Esophagus squamous epithelium (tissue), 5 donors: ENCODE measurements at places on chromosomes 12 and 14.

- no peak for DNase-seq
These were observed 105.5 kb upstream of the PRB2 start for GRCh38 chr12:11500861-11501230.

- no peak for DNase-seq
These were observed 107.8 kb upstream of the GRIP1 start for GRCh38 chr12:66786531-66787308.

DNA sequence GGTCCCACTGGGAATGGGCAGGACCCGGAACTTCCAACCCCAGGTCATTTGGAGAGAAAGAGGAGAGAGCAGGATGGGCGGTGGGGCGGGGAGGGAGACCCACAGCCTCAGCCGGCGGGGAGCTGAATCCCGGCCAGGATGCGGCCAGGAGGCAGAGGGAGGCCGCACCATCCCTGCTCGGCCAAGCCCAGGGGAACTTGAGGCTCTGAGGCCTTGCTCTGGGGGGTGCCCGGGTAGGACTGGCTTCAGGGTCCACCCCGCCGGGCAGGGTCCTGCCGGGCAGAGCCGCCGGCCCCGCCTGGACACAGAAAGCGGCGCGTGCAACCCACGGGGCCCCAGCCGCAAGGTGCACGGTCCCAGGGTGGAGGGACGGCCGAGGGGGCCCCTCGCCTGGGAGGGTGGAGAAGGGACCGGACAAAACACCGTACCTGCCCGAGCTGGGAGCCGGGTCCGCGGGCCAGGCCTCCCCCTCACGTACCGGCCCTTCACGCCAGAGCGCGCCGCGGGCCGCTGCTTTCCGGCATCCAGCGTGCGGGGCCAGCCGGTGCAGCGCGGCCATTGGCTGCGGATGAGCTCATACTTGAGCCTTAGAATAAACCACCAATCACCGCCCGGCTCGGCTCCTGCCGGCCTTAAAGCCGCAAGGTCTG, at the start of gene RPS6KL1:
TSS of gene RPS6KL1 (minus strand) at position 509 of the 650 bp plus-strand sequence. CDS start 1,719 bp downstream, outside the sequence.
- DNase-seq: no peak

DNA sequence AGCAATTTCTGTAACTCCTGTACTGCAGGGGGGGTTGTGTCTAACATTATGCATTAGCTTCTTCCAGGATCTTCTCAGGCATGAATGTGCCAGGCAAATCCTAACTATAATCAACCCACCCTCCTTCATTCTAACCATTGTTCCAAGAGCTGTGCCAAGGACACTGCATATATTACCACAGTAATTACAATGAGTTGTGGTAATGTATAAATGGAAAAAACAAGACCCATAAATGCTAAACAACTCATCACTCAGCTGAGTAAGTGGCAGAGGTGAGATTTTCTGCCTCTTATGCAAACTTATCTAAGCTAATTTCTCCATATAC, 80.6 kb downstream of the PRKD1 start:
- DNase-seq: no peak

GRCh38 chr14:53458368-53458814, 305.3 kb upstream of the DDHD1 start:
- no peak for DNase-seq

GRCh38 chr12:103386451-103386850, 109.3 kb downstream of the C12orf42 start:
- no peak for DNase-seq

DNA sequence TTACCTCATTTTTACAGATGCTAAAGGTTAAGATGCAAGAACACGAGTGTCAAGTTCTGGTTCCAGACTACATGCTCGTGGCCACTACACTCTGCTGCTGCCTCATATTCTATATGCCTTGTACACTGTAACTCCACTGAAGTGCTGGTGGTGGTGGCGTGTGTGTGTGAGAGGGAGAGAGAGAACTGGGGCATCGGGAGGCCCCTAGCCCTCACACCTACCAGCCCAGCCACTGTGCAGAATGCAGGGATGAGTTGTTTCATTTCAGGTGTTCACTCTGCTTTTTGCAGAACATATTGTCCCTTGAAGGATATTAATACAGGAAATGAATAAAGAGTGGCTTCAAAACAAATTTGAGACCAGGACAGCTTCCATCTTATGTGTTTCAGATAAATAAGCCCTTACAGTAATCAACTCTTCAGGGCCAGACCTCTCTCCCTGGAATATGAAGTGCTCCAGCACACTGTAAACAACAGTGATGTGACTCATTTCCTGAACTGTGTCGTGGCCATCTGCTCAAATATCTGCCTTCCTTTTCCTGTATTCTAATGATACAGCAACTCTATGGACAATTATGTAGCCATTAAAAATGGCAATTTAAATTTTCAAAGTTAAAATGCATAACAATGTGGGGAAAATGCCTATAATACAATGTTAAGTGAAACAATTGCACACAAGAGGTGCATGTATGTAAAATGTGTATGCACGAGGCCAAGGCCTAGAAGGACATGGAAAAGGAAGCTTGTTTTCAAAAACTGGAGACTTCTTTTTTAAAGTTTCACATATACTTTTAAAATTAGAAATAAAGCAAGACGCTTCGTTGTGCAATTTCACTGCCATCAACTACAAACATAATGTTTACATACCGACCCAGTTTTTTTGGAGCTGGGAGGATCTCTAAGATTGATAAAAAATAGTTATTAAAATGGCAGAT, 215.4 kb downstream of the PELI2 start:
- no peak for DNase-seq

DNA sequence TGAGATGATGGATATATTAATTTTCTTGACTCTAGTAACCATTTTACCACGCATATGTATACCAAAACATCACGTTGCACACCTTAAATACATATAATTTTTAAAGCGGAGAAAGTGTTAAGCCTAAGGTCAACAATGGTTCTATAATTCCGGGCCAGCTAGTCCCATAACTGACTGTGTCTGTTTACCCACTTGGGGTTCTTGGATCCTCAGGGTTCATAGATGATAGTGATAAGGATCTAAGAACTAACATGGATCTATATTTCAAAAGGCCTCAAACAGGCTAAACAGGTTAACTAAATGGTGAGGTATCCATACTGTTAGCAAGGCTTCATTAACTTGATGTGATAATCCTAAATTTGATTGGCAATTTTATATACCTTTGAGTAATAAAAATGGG, 9.8 kb downstream of the SLC38A1 start:
- no peak for DNase-seq

- DNase-seq: no peak
These were observed 15.5 kb upstream of the SERPINA9 start for GRCh38 chr14:94491511-94491910.

- no peak for DNase-seq
These were observed 182.2 kb upstream of the GRIP1 start for GRCh38 chr12:66860752-66861750.

DNA sequence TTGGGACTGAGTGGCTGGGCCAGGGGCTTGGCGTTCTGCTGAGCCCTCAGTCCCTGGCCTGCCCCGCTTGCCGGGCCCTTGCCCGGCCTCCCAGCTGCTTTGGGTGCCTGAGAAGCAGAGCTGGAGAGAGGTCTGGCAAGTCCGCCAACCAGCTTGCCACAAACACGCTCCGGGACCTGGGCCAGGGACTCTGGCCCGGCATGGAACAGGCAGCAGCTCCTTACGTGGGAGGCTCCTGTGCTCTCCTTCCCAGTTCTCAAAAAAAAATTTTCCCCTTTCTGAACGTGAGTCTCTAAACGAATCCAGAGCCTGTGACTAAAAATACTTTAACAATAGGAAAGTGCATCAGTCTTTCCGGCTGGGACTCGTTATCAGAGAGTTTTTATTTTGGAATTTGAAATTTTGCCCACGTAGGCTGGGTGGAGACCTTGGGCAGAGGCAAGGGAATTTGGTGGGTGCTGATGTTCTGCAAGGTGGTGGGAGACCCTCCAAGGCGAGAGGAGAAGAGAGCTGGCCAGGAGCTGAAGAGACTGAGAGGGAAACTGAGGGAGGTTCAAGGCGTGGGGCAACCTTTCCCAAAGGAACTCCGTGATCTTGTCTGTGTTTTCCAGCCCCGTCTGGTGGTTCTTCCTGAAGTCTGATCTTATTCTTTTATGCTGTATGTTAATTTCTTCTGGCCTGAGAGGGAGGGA, 6.8 kb upstream of the NR4A1 start:
- DNase-seq: no peak

GRCh38 chr14:63375769-63376168, 57.0 kb upstream of the GPHB5 start:
- DNase-seq: no peak

GRCh38 chr12:72269491-72269890, 2.7 kb upstream of the TRHDE start:
- DNase-seq: no peak

- DNase-seq: no peak
These were observed 48.7 kb downstream of the ST8SIA1 start for GRCh38 chr12:22285846-22286245.

GRCh38 chr12:3531496-3531895, 40.5 kb downstream of the PRMT8 start:
- no peak for DNase-seq
